ENCODE measurements at places on chromosomes 13 and 19.
A peak's percentile ranks its signal among the peaks of the same experiment; 100 is the strongest.

DNA sequence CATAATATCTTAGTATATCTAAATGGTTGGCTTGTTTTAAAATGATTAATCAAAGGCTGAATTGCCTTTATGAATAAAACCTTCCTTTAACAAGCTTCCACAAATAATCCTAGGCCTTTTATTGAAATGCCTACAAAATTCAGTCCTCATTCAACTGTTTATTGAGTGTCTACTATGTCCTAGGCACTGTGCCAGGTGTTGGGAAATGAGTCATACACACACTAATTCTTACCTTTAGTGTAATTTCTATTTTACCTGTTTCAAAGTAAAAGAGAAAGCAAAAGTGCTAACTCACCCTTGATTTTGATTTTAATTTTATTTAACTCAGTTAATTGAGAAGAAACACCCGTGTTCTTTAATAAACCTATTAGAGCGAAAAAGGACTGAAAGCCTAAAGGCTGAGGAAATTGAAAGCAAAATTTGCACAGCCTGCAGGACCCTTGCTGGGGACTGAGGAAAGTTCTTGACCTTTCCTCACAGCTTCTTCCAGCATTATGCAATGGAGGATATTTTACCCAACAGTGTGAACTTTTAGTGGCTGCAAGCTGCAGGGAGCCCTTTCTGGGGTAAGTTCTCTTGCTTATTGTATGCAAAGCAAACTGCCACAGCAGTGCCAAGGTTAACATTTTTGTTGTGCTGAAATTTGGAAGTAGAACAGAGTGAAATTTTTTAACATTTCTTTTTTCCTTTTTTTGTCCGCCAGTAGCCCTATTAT, 83.1 kb downstream of the B3GLCT start:
- DNase-seq, result no peak

DNA sequence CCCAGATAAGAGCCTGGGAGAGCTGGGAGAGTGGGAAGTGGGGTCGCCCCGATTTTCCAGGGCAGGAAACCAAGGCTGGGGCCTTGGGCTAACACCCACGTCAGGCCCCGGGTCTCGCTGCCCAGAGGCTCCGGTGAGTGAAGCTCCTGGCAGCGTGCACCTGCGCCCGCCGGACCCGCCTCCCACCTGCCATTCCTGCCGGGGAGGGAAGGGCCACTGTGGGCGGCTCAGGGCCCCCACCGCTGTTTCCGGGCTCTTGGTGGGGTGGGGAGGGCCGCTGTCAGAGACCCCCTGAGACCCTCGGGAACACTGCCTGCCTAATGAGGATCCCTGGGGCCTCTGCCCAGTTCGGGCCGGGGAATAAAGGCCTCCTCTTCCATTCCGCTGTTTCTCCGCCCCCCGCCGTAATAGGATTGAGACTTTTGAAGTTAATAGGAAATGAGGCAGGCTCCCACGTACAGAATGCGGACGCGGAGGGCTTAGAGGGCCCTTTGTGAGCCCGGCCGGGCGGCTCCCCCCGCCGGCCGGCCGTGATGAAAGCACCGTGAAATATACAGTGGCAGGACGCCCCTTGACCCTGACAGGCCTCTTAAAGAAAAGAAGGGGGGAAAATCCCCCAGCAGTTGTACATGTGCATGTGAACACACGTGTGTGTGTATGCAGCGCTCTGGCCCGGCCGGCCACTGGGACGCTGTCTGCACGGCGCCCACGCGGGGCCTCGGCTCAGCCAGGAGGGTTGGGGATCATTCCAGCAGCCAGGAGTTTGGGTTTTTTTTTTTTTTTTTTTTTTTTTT, 33.2 kb downstream of the EFNA2 start:
- no peak for DNase-seq

GRCh38 chr19:31402529-31403316, 53.5 kb upstream of the TSHZ3 start:
- no peak for DNase-seq

- peak; percentile 69 for DNase-seq
Observed at GRCh38 chr13:103883164-103883563, 816.9 kb upstream of the SLC10A2 start.

Data from Panc1 (cell line).